ENCODE measurements at places on chromosomes 2 and 18. TPM values are rescaled to one million over a fixed set of nuclear protein-coding genes. Genes with fewer than 3 reads are reported as not detected.

Gene KANSL3
- 18.2 TPM for total RNA-seq

Gene TCF23
- not detected for total RNA-seq

Gene INHBB
- 2.5 TPM for total RNA-seq

Gene CCDC195
- not detected for total RNA-seq

Gene SLC14A1
- total RNA-seq, result 1.1 TPM

Gene NR4A2
- total RNA-seq, result 1.3 TPM

Gene RAB17
- 9.4 TPM for total RNA-seq

Gene ITGB6
- 25.3 TPM for total RNA-seq

Gene REEP1
- 1.8 TPM for total RNA-seq

Gene COL3A1
- 67.2 TPM for total RNA-seq

Data from esophagus squamous epithelium (tissue), 5 donors.